Ascending aorta (tissue), 2 donors: ENCODE measurements at places on chromosomes 5 and 9.

- DNase-seq: no peak
Observed at GRCh38 chr9:121558473-121558872, 58.8 kb upstream of the GGTA1 start.

DNA sequence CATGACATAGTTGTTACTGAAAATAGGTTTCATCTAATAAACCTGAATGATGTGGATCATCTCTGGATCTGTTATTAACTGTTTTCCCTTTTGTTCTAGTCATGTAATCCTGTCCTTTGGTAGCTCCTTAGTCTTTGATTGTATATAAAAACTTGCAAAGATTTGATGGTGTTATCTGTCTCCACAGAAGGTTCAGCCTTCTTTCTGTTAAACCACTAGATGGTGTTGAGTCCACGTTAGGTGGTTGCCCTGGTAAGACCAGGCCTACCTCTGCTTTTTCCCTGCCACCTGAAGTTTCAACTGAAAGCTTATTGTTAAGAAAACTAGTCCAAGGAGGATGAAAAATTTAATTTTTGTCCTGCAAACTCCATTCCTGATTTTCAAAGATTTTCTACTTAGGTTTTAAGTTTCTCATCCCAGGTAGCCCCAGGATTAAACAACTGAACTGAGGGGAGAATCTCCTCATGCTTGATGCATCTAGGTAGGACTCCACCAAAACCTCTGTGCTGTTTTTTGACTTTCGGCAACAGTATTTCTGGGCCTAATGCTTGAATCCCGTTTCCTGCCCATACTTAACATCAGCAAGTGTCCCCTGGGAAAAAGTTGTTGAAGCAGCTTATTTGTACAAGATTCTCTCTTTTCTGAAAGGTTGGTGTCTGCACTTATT is 68.5 kb downstream of the RICTOR start:
- DNase-seq: no peak

- peak; percentile 12 for DNase-seq
Observed at GRCh38 chr5:133683646-133684596, 71.6 kb upstream of the FSTL4 start.

- DNase-seq: no peak
Observed at GRCh38 chr9:119792242-119792641, 423.0 kb upstream of the BRINP1 start.

DNA sequence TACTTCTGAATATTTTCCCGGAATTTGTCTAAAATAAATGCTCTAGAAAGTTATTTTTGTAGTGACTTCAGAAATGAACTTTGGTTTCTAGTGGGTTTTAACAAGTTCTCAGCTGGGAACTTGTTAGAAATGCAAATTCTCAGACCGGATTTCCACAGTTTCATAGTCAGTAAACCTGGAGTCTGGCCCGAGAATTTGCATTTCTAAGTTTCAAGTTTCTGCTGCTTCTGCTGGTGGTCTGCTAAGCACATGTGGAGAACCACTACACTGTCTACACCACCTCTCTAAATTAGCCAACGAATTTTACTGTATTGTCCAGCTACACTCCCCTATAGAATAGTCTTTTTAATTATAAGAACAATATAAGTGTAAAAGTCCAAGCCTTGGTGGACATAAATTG is 208.0 kb downstream of the CHSY3 start:
- DNase-seq: no peak

- no peak for DNase-seq
Observed at GRCh38 chr9:88017096-88017495, 42.8 kb upstream of the CDK20 start.

- DNase-seq: no peak
Observed at GRCh38 chr9:28073270-28073669, 500.0 kb upstream of the C9orf72 start.

- no peak for DNase-seq
Observed at GRCh38 chr9:122819326-122819725, 9.1 kb downstream of the PDCL start.

DNA sequence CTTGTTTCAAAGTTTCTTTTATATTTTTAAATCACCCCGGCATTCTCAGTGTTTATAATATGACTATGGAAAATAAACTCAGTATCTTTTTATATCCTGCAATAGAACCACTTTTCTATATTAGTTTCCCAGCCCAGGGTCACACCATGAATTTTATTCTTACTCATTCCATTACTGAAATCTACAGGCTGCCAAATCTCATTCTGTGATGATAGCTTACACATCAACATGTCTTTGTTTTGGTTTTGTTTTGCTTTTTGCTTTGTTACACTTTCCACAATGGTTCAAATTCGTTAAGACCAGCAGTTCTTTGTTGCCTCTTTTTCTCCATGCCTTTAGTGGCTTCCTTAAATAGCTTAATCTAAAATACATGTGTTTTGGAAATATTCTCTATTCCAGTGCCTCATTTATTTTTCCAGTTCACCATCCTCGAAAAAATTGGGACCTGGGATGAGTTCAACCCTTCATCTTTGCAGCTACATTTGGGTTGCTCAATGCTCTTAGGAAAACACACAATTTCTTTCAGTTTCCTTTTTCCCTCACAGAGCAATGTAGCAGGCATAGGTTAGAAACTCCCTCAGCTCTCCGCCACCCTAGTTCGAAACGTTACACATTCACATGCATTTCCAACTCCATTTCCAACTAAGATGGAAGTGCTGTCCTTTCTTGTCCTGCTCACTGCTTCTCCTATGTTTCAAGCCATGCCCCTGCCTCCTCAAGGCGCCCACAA is 1146.3 kb downstream of the MAT2B start:
- DNase-seq: no peak

DNA sequence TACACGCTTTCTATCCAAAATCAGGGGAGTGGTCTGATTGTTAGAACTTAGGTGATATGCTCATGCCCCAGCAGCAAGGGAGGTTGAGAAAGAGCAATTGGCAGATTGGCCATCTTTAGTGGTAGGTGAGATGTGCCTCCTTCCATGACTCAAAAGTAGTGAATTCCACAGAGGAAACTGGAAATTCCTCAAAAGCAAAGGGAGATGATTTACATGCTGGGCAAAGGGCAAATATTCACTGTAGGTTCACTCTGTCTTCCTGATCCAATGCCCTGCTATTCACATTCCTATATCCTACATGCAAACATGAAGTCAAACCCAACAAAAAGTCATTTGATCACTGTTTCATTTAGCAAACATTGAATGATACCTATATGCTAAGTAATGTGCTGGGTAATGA is 130.1 kb upstream of the ZNF608 start:
- DNase-seq: no peak

GRCh38 chr5:177302354-177303110 is 987 bp downstream of the RAB24 start:
- DNase-seq: no peak

DNA sequence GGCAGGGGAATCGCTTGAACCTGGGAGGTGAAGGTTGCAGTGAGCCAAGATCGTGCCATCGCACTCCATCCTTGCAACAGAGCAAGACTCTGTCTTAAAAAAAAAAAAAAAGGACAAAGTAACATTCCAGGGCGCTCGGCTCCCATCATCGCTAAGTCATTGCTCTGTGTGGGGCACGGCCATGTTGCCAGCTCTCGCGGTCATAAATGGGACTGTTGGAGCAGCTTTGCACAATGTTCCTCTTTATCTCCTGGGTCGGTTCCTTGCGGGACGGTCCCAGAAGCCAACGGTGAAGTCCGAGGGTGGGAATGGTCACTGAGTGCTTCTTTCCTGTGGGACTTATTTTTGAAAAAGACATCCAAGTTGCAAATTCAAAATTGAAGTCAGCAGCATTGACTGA is 65.5 kb downstream of the HMCN2 start:
- no peak for DNase-seq

GRCh38 chr5:150077060-150077459 is 9.3 kb downstream of the CSF1R start:
- DNase-seq: no peak
